ENCODE measurements at places on chromosomes 3 and 15. TPM values are rescaled to one million over a fixed set of nuclear protein-coding genes. Genes with fewer than 3 reads are reported as not detected.

GRCh38 chr3:45139372-45140140 is 6.6 kb downstream of the CDCP1 start:
- DNase-seq, result no peak

Gene XIRP1
- not detected for total RNA-seq

GRCh38 chr15:88769161-88769971 is 33.9 kb upstream of the ACAN start:
- DNase-seq, result no peak

DNA sequence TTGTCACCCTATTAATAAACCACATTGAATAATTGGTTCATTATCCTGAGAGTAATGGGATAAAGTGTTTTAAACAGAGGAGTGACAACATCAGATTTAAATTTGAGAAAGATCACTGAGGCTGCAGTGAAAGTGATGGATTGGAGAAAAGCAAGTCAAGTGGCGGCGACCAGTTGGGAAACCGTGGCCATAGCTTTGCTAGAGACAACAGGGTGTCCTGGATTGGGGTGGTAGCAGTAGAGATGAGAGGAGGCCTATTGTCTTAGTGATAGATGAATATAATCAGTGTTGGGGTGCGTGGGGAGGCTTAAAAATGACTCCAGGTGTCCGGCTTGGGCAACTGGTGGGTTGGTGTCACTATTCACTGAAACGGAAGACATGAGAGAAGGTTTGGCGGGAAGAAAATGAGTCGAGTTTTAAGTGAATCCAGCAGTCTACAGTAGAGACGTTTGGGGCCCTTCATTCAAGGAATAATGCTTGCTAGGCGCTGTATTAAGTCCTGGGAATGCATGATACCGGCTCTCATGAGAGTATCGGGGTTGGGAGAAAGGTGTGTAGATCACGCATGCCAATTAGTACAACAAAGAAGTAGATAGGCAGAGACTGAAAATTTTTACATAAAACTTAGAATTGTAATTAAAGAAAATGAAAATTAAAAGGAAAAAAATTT is 819 bp downstream of the NEK4 start:
- no peak for DNase-seq

Gene LMAN1L
- 0.23 TPM for total RNA-seq

- no peak for DNase-seq
Measured at GRCh38 chr3:143352850-143353550, 233.4 kb downstream of the CHST2 start.

DNA sequence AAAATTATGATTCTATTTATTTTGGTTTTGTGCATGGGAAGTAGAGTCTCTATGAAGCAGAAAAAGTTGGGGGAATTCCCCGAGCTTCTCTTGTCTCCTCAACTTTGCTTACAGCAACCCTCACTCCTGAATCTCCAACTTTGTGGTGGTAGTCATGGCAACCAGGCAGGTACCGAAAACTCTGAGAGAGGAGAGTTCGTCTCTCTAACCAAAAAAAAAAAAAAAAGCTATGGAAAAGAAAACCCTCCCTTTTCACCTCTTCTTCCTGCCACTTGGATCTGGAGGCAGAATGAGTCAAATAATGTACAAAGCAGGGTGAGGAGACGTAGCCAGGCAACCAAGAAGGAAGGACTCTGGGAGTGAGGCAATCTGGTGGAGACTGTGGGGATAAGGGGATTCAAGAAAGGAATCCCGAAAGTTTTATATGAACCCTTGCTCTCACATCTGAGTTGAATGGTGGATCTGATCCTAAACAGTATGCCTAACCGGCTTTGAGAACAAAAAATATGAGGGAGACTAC is 108.1 kb downstream of the PLOD2 start:
- no peak for DNase-seq

GRCh38 chr15:80693682-80694610 is 1.2 kb upstream of the ABHD17C start:
- DNase-seq, result no peak

DNA sequence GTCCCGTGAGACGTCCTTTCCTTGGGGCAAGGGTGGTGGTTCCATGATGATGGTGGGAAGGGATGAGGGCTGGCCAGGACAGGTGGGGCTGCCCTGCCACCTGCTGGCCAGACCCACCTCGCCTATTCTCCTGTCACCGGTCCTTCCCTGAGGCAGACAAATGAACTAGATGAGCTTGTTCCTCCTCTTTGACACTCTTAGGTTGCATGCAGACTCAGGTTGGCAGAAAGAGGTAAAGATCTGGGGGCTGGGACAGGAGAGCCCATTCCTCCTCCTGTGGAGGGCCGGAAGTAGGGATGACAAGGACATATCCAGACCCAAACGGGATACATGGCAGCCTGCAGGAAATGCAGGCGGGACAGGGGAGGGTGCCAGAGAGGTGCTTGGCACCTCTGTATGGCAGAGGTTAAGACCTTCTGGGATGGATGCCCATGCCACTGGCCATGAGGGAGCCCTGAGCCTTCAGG is 38.6 kb downstream of the ACSBG1 start:
- peak; percentile 33 for DNase-seq

DNA sequence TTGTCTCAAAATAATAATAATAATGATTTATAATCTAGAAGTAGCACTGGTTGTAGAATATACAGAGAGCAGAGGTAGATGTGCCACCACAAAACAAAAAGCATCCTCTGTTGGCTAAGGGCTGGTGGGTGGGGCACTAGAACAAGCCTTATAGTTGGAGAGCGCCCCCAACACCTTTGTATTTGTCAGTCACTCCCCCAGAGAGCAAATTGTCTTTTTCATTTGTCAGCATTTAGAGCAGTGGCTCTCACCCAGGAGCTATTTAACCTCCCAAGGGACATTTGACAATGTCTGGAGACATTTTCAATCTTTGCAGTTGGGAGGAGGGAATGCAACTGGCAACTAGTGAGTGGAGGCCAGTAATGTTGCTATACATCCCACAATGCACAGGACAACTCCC is 6.3 kb downstream of the KAT2B start:
- no peak for DNase-seq

- DNase-seq, result peak; percentile 52
Measured at GRCh38 chr3:13002398-13003124, 70.7 kb downstream of the IQSEC1 start.

Gene KLHL6
- 56.1 TPM for total RNA-seq

- no peak for DNase-seq
Measured at GRCh38 chr3:102577082-102577789, 142.4 kb downstream of the ZPLD1 start.

DNA sequence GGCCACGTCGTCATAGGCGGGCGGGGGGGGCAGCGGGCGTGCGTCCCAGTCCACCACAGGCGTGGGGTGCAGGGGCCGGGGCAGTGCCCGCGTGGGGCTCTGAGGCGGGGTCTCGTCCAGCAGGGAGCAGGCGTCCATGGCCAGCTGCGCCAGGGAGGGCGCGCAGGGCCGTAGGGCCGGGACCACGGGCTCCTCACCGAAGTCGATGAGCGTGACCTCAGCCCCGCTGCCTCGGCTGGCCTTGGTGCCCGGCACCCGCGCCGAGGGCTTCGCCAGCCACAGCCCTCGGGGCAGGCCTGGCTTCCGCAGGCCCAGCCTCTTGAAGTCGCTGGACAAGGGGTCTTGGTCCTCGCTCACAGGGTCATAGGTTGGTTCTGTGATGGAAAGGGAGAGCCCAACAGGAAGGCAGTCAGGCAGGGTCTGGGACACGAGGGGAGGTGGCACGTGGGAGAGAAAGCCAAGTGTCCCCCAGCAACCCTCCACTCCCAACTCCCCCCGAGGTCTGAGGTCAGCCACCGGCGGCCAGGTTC is 40.0 kb downstream of the TNK2 start:
- no peak for DNase-seq

DNA sequence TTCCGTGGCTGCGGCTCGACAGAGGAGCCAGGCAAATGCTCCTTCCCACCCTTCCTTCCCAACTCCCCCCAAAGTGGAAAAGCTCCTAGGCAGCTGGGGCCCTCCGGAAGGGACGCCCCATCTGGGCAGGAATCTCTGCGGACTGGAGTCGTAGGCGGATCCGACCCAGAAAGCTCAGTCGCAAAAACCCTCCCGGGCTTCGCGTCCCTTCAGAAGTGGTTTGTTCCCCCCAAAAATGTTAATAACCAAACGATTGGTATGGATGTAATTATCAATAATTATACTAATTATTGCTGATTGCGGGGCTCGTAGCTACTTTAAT is 3.8 kb downstream of the RNU6-1 start:
- no peak for DNase-seq

DNA sequence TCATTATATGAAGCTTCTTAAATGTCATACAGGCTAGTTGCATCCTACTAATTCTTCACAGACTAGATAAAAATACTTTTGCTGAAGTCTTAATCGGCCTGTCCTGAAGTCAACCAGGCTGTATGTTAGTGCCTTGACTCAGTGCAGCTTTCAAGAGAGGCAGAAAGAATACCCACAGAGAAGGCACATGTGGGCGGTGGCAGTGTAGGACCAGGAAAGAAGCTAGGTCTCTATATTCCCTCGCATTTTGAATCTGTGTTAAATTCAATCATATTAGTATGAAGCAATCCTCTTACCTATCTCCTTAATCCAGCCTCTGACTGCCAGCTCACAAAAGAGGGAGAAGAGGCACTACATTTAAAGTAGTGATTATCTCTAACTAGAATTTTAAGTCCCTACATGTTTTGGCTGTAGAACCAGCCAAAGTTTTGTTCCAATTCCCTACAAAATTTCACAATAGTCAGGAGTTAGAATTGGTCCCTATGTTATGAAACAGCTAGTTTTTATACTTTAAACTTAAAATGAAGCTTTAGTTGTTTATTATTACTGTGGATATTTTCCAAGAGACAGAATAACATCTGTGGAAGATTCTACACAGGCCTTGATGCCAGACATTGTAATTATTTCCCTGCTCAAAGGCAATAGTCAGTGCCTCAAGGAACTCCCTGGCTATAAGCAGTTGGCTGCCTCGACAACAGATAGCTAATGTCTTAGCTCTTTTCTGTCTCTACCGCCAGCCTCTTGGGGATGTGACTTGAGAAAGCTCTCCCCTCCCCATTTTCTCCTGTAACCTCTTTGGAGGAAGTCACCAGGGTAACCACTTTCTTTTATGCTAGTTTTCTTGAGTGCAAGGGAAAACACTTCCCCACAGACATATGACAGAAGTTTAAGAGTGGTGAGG is 31.9 kb downstream of the CRTC3 start:
- peak; percentile 74 for DNase-seq

Gene PPM1L
- total RNA-seq, result 5.1 TPM

Gene CALML4
- total RNA-seq, result 5.1 TPM

- no peak for DNase-seq
Measured at GRCh38 chr15:35121611-35122359, 36.7 kb upstream of the NANOGP8 start.

DNA sequence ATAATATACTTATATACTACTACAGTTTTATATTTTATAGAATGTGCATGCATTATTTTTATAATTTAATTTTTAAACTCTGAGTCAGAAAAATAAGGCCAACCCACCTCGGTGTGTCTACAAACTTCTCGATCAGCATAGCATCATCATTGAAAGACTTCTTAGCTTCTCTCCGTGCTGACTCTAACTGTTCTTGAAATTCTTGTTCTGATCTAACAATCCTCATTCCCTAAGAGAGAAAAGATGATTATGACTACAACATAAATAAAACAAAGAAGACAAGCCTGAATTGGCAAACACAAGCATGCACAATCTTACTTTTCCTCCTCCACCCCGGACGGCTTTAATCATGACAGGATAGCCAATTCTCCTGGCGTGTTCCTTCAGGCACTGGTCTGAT is 28.4 kb downstream of the MCCC1 start:
- no peak for DNase-seq
